ENCODE measurements at places on chromosomes 7 and 10. TPM values are rescaled to one million over a fixed set of nuclear protein-coding genes. Genes with fewer than 3 reads are reported as not detected.
A peak's percentile ranks its signal among the peaks of the same experiment; 100 is the strongest.

DNA sequence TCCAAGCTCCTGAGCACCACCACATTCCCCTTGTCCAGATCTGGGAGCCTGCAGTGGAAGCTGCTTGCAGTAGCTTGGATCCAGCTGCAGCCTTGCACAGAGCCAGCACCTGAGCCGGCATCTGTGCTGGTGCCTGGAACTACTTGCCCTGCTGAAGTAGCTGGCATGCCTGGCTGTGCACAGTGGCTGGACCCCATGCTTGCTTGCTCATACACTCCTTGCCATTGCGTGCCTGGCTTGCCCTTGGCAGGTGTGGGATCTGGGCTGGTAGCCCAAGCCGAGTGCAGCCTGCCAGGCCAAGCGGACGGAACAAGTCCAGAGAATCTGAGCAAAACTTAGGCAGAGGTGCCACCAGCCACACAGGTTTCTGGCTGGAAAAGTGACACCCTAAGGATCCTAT is 759.9 kb downstream of the IPMK start:
- no peak for DNase-seq

DNA sequence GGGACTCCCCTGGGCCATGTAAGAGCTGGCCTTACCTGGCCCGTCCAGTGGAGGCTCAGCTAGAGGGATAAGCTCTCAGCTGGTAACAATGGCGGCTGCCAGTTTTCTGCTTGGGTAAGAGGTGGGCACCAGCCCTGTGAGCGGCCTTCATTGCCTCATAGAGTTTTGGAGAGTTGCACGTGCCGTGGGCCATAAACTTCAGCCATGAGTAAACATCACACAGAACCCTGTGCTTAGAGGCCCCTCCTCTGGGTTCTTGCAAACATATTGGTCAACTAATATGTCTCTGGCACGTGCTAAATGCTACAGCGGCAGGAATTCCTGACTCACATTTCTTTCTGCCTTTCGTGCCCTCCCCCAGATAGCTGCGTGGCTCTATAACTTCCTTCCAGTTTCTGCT is 103.9 kb upstream of the LEP start:
- DNase-seq: no peak

DNA sequence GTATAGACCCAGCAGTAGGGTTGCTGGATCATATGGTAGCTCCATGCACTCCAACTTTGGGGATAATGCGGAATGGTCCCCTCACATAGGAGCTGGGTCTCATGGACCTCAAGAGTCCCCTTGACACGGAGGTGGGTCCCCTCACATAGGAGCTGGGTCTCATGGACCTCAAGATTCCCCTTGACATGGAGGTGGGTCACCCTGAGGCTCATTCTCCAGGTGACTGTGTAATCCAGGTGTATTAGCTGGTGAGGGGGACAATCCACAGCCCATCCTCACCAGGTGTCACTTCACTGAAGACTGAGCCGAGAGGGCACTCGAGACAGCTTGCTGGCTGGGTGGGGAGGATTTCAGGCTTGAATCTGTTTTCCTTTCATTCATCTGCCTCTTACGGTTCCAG is 121.9 kb downstream of the PTPN20 start:
- DNase-seq: no peak

- no peak for DNase-seq
Measured at GRCh38 chr10:118209215-118209614, 132.9 kb downstream of the FAM204A start.

- DNase-seq: no peak
Measured at GRCh38 chr10:120824881-120825309, 26.3 kb upstream of the WDR11 start.

GRCh38 chr7:54799792-54800191 is 40.8 kb upstream of the SEC61G start:
- DNase-seq: no peak

- DNase-seq: no peak
Measured at GRCh38 chr7:28573651-28574301, 161.5 kb downstream of the CREB5 start.

GRCh38 chr7:22331704-22332103 is 25.2 kb downstream of the RAPGEF5 start:
- no peak for DNase-seq

- no peak for DNase-seq
Measured at GRCh38 chr7:43856996-43857395, 12.3 kb downstream of the MRPS24 start.

DNA sequence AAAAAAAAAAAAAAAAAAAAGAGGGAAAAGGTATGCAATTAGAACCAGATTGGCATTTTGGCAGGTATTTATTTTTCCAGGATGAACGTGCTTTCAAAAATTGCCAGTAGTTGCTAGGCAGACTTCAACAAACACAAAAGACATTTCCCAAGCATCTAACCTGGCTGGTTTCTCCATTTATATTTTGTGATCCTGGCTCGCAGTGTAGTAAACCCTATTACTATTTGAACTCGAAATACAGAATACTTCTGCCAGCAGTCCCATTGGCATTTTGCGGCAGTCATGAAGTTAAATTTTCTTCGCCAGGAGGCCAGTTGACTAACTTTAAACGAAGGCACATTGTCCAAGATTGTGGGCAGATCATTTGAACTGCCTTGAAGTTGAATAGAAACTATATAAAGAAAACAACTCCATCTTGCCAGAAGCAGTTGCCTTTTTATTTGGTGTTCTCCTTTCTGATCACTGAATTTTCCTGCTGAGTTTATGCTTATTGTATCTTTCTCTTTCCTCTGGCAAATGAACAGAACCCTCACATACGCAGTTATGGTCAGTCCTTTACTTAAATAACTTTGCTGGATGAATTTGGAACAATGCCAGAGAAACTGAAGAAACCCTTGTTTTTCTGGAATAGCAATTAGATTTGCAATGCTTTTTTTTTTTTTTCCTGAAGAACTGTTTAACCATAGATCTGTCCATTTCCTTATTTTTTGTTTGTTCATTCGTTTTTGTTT is 132.9 kb downstream of the BICC1 start:
- DNase-seq: peak; percentile 75

DNA sequence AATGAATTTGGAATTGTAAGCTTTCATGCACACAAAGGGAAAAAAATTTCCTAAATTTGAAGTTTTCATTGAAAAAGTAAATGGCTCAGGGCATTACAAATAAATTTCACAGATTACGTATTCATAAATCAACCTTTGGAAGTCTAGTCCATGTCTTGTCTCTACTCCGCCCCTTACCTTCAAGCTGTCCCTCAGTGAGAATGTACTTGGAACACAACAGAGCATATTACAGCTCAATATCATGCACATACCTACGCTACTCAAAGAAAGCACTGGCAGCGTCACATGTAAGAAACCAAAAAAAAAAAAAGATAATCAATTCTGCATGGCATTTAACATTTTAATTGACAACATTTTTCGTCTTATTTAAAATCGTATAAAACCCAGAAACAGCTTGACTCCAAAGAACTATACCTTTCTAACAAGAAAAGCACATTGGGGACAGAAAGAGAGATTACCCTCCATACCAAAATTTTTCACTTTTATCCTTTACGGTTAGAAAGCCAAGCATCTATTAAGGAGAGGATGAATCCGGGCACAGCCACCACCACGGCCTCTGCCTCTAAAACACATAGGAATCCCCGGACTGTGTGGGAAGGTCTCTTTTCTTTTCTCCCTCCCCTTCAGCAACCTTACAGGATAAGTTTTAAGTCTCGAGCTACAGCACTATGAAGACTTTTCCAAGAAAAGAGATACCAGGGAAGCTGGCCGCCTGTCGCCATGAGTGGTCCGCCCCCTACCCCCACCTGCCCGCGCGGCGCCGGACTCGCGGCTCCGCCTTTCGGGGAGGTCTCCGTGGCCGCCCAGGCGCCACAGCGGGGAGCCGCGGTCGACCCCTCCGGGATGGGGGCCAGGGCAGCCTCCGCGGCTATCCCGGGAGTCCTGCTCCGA is 1.1 kb downstream of the JMJD1C start:
- DNase-seq: no peak

- DNase-seq: peak; percentile 54
Measured at GRCh38 chr10:12707461-12708185, 293.9 kb downstream of the CCDC3 start.

DNA sequence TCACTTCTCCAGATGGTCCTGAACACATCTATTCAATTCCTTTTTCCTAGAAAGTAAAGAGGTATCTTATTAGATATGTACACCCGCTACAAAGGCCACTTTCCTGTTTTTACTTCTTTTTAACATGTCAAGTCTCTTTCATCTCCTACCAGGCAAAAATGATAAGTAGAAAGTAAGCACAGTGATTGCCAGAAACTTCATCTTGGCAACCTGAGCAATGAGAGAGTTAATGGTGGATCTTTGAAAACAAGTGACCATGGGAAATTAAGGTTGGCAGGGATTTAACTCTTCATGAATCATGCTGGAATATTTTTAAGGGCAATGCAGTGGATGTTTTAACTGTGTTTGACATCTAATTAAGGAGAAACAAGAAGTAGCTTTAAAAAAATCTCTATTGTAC is 2.7 kb downstream of the SEMA3A start:
- DNase-seq: no peak

DNA sequence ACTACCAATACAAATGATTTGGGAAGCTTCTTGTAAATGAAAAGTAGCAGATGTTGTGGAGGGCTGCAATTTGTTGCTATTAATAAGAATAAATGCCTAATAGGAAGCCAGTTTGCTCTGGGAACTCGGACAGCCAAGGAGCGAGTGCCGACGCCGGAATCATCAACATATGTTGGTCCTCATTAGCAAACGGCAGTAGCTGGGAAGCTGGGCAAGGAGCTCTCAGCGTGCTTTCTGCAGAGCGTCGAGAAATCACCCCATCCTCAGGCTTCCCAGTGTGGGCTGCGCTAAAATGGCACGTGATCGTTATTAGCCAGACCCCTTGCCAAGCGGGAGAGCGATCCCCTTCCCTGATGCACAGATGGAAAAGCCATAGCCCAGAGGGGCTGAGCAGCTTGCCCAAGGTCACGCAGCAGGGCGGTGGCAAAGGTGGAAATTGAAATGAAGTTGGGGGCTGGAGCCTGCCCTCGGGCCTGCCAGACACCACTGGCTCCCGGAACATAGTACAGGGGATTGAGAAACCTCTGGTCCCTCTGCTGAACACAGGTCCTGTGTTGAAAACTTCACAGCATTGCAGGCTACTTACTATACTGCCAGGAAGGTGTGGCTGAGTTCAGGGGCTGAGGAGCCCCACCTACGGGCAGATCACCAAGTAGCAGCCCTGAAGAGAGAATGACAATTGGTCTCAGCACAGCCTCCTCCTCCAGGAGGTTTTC is 326.9 kb downstream of the PLXNA4 start:
- no peak for DNase-seq

GRCh38 chr7:50347693-50348092 is 43.2 kb downstream of the IKZF1 start:
- no peak for DNase-seq

- DNase-seq: no peak
Measured at GRCh38 chr7:121420976-121421375, 24.9 kb upstream of the FAM3C start.

- no peak for DNase-seq
Measured at GRCh38 chr7:3956949-3957348, 655.9 kb downstream of the SDK1 start.

GRCh38 chr7:158345731-158346130 is 241.9 kb downstream of the PTPRN2 start:
- DNase-seq: no peak

- DNase-seq: no peak
Measured at GRCh38 chr10:117132751-117133231, 5.3 kb downstream of the VAX1 start.

GRCh38 chr7:72405871-72406270 is 6.3 kb downstream of the CALN1 start:
- no peak for DNase-seq

The RAB19 gene
- polyA plus RNA-seq: not detected

The OR2F1 gene
- not detected for polyA plus RNA-seq

The WNT2 gene
- 1.1 TPM for polyA plus RNA-seq

The MYPN gene
- polyA plus RNA-seq: 116 TPM

The CRHR2 gene
- polyA plus RNA-seq: 1.8 TPM

The WASL gene
- 37.9 TPM for polyA plus RNA-seq

The PLEKHS1 gene
- polyA plus RNA-seq: 0.44 TPM

The ANKRD22 gene
- not detected for polyA plus RNA-seq

The ATG9B gene
- 0.84 TPM for polyA plus RNA-seq

The NME8 gene
- not detected for polyA plus RNA-seq

Data from muscle of arm (tissue), 14 donors.